Skeletal muscle cell (primary cell): ENCODE measurements at places on chromosomes 11 and 22.

DNA sequence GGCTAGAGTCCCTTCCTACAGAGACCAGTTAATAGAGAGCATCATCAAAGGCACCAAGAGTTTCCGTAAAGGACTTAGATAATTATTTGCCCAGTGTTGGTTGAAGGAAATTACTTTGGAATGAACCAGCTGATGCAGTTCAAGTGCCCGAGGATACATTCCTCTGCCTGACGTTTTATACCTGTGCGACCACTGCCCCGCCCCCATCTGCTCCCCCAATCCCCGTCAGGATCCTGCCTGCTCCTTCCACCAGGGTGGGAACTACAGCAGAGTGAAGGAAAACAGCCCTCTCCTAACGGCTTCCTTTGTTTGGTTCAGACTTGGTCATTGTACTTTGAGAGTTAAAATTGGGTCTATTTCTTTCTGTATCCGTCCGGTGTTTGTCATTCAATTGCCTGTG lies 761.5 kb downstream of the NTM start:
- no peak for DNase-seq

- DNase-seq = no peak
These were observed 88.0 kb upstream of the SYT13 start for GRCh38 chr11:45374130-45374529.

DNA sequence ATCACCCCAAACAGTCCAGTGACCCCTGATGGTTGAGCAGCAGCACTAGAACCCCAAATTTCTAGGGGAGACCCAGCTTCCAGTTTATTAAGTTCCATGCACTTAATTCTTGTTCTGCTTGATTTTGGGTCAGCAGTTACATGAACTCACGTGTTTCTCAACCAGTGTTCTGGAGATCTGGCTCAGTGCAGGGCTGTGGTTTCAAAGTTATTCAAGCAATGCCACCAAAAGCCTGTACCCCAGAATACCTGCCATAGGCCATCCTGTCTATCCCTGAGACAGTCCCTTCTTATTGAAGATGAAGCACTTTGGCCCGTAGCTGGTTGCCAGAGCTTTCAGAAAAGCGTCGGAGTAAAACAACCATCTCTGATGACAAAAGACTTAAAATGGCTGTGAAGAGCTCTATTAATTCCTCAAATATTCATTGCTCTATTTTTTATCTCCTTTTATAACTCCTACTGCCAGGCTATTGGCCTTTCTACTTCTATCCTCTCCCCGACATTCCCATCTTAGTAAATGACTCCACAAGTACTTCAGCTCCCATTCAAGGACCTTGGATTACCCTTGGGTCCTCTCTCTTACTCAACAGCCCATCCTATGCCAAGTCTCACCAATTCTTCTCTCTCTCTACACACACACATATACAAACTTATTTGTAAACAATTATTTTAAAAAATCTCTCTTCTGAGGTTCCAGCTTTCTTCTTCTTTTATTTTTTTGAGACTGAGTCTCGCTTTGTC lies 18.0 kb upstream of the VPREB1 start:
- no peak for DNase-seq

GRCh38 chr11:133253570-133253969 lies 278.7 kb downstream of the OPCML start:
- DNase-seq = no peak

DNA sequence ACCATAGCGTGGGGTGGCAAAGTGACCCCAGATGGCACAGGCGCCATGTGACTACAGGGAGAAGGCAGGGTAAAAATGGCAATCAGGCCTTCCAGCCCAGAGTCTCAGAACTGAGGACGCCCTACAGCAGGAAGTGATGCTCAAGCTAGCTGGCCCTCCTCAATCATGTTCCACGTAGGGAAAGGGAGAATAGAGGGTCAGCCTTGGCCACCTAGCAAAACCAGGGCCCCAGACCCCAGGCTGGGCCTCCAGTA lies 978 bp upstream of the ANKRD13D start:
- DNase-seq = no peak

- DNase-seq = no peak
These were observed 2.1 kb upstream of the GNAZ start for GRCh38 chr22:23068096-23068831.

- no peak for DNase-seq
These were observed 62.1 kb upstream of the ARFGAP3 start for GRCh38 chr22:42919199-42919598.

GRCh38 chr11:74815966-74816365 lies 67.3 kb downstream of the RNF169 start:
- no peak for DNase-seq

DNA sequence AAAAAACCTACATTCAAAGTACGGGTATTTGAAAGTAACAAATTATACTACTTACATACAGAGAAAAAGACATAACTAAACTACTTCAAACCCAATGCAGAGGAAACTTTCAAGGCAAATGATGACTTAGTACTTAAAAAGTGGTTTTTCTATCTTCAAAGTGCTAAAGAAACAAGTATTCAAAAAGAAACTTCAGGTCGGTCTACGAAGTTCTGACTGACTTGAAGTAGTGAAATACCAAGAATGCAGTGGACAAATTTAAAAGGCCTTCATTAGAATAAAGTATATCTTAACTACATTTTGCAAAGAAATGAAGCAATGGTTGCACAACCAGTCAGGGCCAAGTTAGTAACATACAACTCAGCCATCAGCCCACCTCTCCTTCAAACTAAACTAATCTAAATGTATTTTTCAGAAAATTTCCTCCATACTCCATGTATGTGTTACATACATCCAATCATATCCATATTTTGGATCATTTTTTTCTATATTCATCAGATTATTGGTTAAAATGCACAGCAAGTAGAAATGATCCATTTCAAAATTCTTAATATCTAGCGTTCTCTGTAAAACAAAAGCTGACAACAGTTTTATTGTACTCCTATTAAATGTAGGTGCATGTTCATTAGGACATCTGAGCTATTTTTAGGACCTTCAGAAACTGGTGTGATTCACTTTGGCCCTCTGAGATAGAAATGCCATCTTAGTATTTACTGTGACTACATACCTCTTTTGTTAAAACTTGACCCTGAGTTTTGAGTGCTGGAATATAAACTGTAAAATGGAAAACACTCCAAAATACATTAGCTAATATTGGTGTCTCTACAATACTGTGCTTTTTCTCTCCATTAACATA lies 49.9 kb downstream of the BIRC2 start:
- DNase-seq = no peak

GRCh38 chr11:118930094-118930712 lies 4.5 kb upstream of the BCL9L start:
- no peak for DNase-seq
